Bronchus fibroblast of lung (primary cell): ENCODE measurements at places on chromosomes 16 and 17. TPM values are rescaled to one million over a fixed set of nuclear protein-coding genes. Genes with fewer than 3 reads are reported as not detected.

The KRT33B gene
- not detected in 2 replicates for total RNA-seq

The FZD2 gene
- 44.7 and 44.9 TPM in 2 replicates for total RNA-seq

The DPEP1 gene
- 0.15 and 0.34 TPM in 2 replicates for total RNA-seq

The KRTAP4-4 gene
- not detected in 2 replicates for total RNA-seq

The PRSS53 gene
- total RNA-seq, result 2.1 and 2.5 TPM in 2 replicates

The PPP1R27 gene
- total RNA-seq, result not detected in 2 replicates

The ESRP2 gene
- total RNA-seq, result 0.30 and 0.50 TPM in 2 replicates

The UTS2R gene
- total RNA-seq, result not detected in 2 replicates

The ZNF785 gene
- total RNA-seq, result 4.9 and 6.2 TPM in 2 replicates

The CHAD gene
- not detected in 2 replicates for total RNA-seq

The ZNF23 gene
- 5.4 and 5.5 TPM in 2 replicates for total RNA-seq

The UNK gene
- 19.0 and 27.9 TPM in 2 replicates for total RNA-seq

The HGS gene
- 101 and 102 TPM in 2 replicates for total RNA-seq

The RNF112 gene
- total RNA-seq, result 2.7 and 2.9 TPM in 2 replicates

The NLK gene
- 4.6 and 9.6 TPM in 2 replicates for total RNA-seq

The TSNAXIP1 gene
- total RNA-seq, result 0.17 and 1.2 TPM in 2 replicates

The ABCC11 gene
- under 0.01 TPM in 1 of 2 replicates, not detected in the other for total RNA-seq

The MPV17L gene
- 0.50 and 0.59 TPM in 2 replicates for total RNA-seq

The MT1G gene
- total RNA-seq, result 1.6 TPM in 1 of 2 replicates, not detected in the other

The LRRC45 gene
- 21.6 and 26.6 TPM in 2 replicates for total RNA-seq

The SLC16A6 gene
- 0.50 and 0.89 TPM in 2 replicates for total RNA-seq

The DYNC1LI2 gene
- total RNA-seq, result 40.9 and 52.9 TPM in 2 replicates

The DOC2A gene
- 0.30 and 0.34 TPM in 2 replicates for total RNA-seq

The CCDC144A gene
- total RNA-seq, result 0.45 and 0.84 TPM in 2 replicates
